ENCODE measurements at places on chromosomes 5 and 9. TPM values are rescaled to one million over a fixed set of nuclear protein-coding genes. Genes with fewer than 3 reads are reported as not detected.
A peak's percentile ranks its signal among the peaks of the same experiment; 100 is the strongest.

- DNase-seq = no peak
Observed at GRCh38 chr9:71253011-71253410, 131.6 kb upstream of the TRPM3 start.

DNA sequence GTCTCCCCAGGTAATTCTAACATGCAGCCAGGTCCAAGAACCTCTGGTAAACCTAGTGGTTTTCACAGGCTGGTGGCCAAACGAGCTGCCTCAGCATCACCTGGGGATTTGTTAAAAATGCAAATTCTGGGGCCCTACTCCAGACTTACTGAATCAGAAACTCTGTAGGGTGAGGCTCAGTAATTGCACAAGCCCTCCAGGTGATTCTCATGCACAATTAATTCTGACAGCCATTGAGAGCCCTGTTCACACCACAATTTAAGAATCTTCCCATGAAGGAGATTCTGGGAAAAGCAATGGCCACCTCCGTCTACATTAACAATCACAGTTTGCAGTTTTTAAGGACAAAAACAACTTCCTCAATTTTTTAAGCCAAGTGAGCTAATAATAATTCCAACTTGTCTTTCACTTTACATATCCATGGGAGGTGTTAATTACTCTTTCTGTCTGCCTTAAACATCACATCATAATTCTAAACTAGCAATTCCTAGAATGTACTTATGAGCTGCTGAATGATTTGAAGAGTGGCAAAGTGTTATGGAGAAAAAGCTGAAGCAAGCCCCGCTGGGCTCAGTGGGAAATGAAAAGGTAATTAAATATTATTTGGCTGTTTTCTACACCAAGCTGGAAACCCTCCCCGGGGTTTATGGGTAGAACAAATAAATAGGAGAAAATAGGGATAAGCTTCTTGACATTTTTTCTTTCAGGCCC, 70.0 kb downstream of the GLDC start:
- DNase-seq = peak; percentile 78

ASPN gene
- not detected for polyA plus RNA-seq

GRCh38 chr9:114324492-114324891, 1.6 kb downstream of the ORM1 start:
- no peak for DNase-seq

LCNL1 gene
- not detected for polyA plus RNA-seq

C9orf43 gene
- 0.57 TPM for polyA plus RNA-seq

HACD4 gene
- polyA plus RNA-seq = 4.5 TPM
